ENCODE measurements at places on chromosomes 1 and 21.

GRCh38 chr1:212754193-212754592 lies 37.4 kb downstream of the NSL1 start:
- DNase-seq = no peak

GRCh38 chr1:231028682-231029081 lies 11.4 kb downstream of the FAM89A start:
- DNase-seq = no peak

- DNase-seq = no peak
Measured at GRCh38 chr1:203304391-203304918, 864 bp upstream of the BTG2 start.

GRCh38 chr1:205077158-205077933 lies 6.9 kb downstream of the TMEM81 start:
- DNase-seq = no peak

GRCh38 chr1:206612129-206612876 lies at the start of gene EIF2D:
Gene EIF2D (minus strand): TSS chr1:206612465. CDS start chr1:206612342, 123 bp downstream.
- peak; percentile 65 for DNase-seq

- DNase-seq = no peak
Measured at GRCh38 chr1:66628926-66629325, 95.0 kb downstream of the SGIP1 start.

DNA sequence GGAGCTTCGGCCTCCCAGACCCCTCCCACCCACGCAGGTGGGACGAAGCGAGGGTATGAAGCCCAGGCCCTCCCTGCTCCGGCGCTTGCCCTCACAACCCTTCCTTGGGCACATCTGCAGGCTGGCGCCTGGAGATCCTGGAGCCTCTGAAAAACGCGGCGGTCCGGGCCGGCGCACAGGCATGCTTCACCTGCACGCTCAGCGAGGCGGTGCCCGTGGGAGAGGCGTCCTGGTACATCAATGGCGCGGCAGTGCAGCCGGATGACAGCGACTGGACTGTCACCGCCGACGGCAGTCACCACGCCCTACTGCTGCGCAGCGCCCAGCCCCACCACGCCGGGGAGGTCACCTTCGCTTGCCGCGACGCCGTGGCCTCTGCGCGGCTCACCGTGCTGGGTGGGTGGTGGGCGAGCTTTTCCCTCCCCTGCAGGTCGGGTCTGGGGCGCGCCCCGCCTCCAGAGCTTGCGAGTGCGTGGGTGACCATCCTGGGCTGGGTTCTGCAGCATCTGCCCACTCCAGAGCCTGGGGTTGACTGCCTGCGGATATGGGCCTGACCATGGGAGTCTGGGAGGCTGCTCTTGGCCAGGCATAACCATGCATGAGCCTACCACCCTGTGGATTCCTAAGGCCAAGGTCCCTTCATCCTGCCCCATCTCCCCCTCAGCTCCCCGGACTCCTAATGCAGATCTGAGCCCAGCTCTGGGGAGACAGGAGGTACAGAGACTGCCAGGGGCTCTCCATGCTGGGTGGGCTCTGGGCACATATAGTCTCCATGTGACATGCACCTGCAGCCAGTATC lies 89.8 kb downstream of the TRIM11 start:
- DNase-seq = no peak

Data from NCI-H1417 treated with DMSO at 0.1 percent for 48 hours (cell line).